Stimulated activated CD8-positive, alpha-beta memory T cell treated with anti-CD3 and anti-CD28 coated beads, Interleukin-4, amount 100 ng/mL, for 1 hour (primary cell): ENCODE measurements at places on chromosomes 6 and 20.

GRCh38 chr6:12024699-12025434, 12.8 kb downstream of the HIVEP1 start:
- DNase-seq: no peak

- no peak for DNase-seq
These were observed 287.4 kb downstream of the CD109 start for GRCh38 chr6:73983367-73983766.

DNA sequence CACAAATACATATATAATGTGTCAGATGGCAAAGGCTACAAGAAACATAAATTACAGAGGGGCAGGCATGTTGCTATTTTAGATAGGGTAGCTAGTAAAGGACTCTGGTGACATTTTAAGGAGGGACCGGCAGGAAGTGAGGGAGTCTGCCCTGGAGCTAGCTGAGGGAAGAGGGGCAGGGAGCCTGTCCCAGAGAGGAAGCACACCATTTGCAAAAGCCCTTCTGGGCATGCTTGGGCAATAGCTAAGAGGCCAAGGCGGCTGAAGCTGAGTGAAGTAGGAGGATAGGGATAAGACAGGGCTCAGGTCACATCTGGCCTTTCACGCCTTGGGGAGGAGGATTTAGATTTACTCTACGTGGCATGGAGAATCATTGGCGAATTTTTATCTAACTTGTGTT, 96.2 kb downstream of the RTN4IP1 start:
- DNase-seq: no peak

DNA sequence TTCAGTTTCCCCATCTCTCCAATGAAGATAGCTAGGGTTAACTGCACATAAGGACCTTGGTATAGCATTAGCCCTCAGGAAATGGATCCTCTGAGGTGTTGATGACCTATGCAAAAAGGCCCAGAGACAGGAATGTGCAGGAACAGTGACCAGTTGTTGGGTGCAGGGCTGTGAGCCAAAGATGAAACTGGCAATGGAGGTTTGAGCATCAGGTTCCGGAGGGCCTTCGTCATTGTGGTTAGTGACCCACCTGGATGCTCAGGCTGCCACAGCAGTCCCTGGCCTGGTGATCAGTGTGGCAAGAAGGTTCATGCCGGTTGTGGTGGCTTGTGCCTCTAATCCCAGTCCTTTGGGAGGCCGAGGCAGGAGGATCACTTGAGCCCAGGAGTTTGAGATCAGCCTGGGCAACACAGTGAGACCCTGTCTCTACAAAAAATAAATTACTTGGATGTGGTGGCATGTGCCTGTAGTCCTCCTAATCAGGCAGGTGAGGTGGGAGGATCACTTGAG, 43.7 kb downstream of the TM9SF4 start:
- no peak for DNase-seq

GRCh38 chr6:27674882-27675281, 202.0 kb upstream of the ZNF184 start:
- DNase-seq: no peak

GRCh38 chr6:105882121-105882803, 203.9 kb upstream of the PRDM1 start:
- no peak for DNase-seq

GRCh38 chr6:117266257-117267053, 1.1 kb downstream of the VGLL2 start:
- no peak for DNase-seq
